ENCODE measurements at places on chromosomes 12 and 14. TPM values are rescaled to one million over a fixed set of nuclear protein-coding genes. Genes with fewer than 3 reads are reported as not detected.

MYF6 gene
- total RNA-seq: not detected

DNA sequence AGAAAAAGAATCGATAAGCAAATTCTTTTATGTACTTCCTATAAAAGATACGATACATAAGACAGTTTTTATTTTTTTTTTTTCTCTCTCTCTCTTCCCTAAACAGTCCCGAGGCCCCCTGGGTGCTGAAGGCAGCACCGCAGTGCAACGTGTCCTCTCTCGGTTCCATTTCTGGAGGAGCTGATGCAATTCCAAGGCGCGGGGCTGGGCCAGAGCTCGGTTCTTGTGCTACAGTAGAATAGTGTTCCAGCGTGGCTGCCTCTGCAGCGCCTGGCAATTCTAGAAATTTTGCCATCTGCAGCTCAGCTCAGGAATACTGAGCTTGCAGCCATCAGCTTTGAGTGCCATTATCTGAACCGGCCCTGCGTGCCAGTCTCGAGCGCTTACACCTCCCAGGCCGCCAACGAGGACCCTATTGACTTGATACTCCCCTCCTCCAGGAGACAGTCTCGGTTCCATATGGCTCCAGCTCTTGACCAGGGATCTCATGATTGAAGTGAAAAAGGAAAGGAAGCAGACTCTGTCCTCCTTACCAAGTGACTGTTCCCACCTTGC is 630 bp downstream of the ALDH1L2 start:
- DNase-seq: peak; percentile 33

PRPH gene
- total RNA-seq: 6.3 TPM

DNA sequence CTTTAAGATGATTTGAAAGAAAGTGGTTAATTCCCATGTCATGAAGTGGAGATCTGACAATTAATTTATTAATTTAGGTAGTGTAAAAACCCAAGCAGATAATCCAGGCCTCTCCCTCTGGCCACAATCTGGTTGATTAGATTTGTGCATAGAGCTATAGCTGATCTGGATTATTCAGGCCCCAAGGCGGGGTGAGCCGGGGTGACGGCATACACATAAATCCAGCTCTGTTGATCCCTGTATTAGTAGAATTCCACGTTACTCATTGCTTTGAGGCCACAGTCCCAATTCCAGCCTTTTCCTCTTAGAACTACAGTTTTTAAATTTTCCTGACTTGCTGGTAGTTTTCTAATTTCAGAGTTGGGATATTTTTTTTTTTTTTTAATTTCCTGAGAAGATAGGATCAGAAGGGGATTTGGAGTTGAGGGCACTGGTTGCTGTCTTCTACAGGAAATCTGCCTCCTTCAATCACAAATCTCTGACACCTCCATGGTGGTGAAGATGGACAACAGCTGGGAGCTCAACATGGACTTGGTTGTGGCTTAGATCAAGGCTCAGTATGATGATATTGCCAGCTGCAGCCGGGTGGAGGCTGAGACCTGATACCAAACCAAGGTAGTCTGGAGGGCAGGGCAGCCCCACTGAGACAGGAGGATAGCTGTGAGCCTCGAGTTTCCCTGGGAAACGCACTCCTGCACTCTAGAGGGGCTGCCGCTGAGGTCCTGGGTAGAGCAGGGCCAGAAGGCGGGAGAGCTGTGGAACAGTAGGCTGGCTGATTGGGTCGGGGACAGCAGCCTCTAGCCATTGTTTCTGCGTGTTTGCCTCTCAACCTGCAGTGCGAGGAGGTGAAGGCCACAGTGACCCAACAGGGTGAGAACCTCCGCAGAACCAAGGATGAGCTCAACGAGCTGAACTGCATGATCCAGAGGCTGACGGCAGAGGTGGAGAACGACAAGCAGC is 19.4 kb downstream of the KRT85 start:
- DNase-seq: no peak

All from mucosa of gallbladder (tissue), 1 donor.